ENCODE measurements at places on chromosomes 7 and 10. TPM values are rescaled to one million over a fixed set of nuclear protein-coding genes. Genes with fewer than 3 reads are reported as not detected.

- no peak for DNase-seq
These were observed 174.9 kb downstream of the MGMT start for GRCh38 chr10:129641982-129642381.

GRCh38 chr7:85806321-85806720, 619.5 kb upstream of the SEMA3D start:
- no peak for DNase-seq

DNA sequence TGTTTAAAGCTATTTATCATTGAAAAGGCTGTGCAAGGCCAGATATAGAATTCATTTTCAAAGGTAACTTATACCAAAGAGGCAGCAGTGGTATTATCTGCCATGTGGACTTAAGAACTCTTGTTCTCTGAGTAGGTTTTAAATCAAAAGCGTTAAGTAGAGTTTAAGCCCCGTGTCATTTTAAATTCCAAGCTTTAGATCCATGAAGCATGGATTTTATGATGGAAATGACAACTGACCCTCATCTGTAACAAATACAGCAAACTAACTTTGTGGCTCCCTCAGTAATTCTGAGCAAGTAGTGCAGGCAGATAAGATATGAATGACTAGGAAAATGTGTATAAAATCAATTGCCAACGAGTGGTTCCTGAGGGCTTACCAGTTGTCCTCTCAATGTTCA, 247.0 kb downstream of the WDR11 start:
- no peak for DNase-seq

DNA sequence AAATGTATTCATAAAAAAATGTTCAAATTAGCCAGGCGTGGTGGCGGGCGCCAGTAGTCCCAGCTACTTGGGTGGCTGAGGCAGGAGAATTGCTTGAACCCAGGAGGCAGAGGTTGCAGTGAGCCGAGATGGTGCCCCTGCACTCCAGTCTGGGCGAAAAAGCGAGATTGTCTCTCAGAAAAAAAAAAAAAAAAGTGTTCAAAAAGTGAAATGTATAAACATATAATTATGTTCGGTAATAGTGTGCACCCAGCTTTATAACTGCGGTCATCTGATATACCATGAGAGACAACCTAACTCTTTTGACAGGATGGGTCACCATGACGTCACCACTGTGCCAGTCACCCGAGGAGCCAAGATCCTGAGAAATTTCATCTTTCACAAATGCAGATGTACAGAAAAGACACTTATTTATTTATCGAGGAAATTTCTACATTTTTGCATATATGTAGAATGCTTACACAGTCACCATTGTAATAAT, 594 bp upstream of the RP9 start:
- no peak for DNase-seq

DNA sequence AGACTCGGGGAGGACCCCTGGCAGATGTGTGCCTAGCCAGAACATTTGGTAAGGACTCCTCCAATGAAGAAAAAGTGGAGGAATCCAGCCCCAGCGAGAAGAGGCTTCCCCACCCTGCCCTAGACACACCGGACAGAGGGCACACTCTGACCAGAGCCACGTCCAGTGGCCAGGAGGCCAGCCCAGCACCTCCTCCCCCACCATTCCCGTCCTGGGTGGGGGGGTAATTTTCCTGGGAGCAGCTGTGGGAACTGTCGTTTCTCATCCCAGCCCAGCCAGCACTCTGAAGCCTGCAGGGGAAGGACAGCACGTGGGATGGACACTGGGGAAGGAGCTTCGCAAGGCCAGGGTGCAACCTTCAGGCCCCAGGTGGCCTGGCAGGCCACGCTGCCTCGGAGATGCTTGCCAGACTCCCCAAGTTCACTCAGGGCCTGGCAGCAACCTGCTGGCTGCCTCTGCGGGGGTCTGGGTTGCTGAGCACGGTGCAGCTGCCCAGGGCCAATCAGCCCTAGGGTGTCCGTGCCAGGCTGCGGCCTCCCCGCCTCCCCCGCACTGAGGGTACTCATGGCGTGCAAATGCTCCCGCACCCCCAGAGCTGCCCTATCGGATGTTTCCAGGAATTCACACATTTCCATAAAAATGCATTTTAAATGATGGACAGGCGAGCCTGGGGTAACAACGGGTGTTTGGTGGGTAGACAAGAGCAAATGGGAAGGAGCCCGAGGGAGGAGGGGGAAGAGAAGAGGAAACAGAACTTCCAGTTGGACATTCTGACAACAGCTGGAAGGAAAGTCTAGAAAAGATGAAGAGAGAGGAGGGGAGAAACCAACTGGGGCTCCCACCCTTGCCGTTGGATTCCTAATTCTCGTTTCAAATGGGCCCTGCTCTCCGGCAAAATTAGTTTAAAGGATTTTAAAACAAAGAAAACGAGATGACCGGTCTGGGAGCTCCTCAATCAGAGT, 1.9 kb upstream of the EN2 start:
- no peak for DNase-seq

The SPDYE16 gene
- 0.15 TPM for total RNA-seq
